ENCODE measurements at places on chromosomes 4 and X.

DNA sequence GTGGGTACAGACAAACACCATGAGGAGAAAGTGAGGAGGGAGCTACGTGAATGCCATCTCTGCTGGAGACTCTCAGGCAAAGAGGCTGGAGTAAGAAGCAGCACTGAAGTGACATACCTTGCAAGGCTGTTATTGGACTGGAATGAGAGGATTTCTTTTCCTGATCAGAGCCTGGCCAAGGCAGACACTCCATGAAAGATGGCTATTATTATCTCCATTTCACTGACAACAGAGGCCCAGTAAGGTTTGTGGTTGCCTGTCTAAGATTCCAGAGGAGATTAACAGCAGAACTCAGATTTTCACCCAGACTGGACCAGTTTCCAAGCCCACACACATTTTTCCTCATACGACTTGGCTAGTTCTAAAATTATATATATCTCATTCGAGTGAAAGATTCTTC is 162.0 kb upstream of the EOLA2 start:
- no peaks in the 10 kb centered on the region for H3K27me3 ChIP-seq
- no peak overlapping the region for H3K27ac ChIP-seq

GRCh38 chr4:7155590-7156071 is 36.7 kb upstream of the SORCS2 start:
- H3K27ac ChIP-seq: no peak overlapping the region
- no peaks in the 10 kb centered on the region for H3K36me3 ChIP-seq
- no peak for DNase-seq
- no peak overlapping the region for H3K4me3 ChIP-seq
- no peaks in the 10 kb centered on the region for H3K27me3 ChIP-seq

GRCh38 chrX:38006291-38006690 is at the start of gene SYTL5:
SYTL5 (plus strand) TSS chrX:38006553; CDS start chrX:38033890, 27,337 bp downstream.
- DNase-seq: no peak
- no peak within 1 kb of the TSS for H3K4me3 ChIP-seq
- H3K4me1 ChIP-seq: no peaks in the 10 kb centered on the region
- no peaks in the 10 kb centered on the region for H3K27me3 ChIP-seq

GRCh38 chr4:76781698-76782595 is 116.0 kb downstream of the SOWAHB start:
- H3K27me3 ChIP-seq: no peaks in the 10 kb centered on the region
- H3K4me3 ChIP-seq: no peak overlapping the region
- DNase-seq: peak; percentile 25
- H3K27ac ChIP-seq: peak overlapping the region; percentile 30
- H3K4me1 ChIP-seq: peaks cover 6% of the 10 kb centered on the region

Data from A673 (cell line).